ENCODE measurements at places on chromosomes 7 and 10.

GRCh38 chr10:87991946-87992345 is 128.5 kb downstream of the PTEN start:
- ATAC-seq: no peak

DNA sequence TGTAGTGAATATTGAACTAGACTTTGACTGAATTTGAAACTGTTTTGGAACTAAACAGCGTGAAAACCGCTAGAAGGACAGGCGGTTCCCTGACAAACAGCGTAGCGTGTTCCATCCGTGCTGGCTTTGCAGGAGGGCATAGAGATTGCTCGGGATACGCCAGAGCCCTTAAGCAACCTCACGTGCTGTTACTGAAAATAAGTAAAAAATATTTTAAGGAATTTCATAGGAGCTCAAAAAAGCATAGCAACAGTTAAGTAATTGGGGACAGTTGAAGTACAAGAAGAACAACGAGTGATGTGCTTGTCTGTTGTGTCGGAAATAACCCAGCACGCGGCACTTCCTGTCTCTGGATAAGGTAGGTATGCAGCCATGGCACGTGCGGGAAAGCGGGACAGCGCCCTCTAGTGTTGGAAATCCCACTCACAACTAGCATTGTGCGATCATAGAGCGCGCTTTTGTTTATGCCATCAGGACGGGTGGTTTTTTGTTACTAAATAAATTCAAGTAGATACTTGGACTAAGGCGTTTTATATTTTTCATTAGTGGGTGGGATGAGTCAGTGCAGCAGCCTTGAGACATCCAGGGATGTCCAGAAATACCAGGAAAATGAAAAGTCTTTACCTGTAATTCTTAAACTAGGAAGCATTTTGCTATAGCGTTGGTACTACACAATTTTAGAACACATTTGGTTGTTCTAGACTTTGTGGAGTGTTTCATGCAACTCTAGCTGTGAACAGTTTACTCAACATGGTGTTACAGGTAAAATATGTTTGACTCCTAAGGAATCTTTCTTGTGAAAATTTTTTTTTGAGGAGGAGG is 50.4 kb downstream of the DNAJB6 start:
- peak; percentile 92 for ATAC-seq

GRCh38 chr10:116027355-116027754 is 245.7 kb downstream of the GFRA1 start:
- ATAC-seq: no peak

GRCh38 chr10:79241990-79242619 is 105.2 kb upstream of the PPIF start:
- peak; percentile 51 for ATAC-seq

DNA sequence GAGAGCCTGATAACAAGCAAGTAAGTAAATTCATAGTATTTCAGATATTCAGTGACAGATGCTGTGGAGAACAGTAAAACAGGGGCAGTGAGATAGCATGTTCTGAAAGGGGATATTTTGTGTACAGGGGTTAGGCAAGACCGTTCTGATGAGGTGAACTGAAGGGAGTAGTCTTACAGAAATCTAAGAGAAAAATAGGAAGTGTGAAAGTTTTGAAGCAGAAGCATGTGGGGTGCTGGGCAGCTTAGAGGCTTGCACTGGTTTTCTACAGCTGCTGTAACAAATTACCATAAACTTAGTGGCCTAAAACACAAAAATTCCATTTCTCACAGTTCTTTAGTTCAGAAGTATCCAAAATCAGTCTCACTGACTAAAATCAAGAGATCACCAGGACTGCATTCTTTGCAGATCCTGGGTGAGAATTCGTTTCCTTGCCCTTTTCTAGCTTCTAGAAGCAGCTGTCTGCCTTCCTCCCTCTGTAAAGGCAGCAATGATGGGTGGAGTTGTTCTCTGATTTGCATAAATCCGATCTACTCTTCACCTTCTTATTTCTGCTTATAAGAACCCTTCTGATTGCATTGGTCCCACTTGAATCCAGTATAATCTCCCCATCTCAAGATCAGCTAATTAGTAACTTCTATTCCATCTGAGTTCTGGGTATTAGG is 7.5 kb upstream of the KLF14 start:
- ATAC-seq: no peak

GRCh38 chr7:157412021-157412443 is 75.2 kb downstream of the DNAJB6 start:
- no peak for ATAC-seq

DNA sequence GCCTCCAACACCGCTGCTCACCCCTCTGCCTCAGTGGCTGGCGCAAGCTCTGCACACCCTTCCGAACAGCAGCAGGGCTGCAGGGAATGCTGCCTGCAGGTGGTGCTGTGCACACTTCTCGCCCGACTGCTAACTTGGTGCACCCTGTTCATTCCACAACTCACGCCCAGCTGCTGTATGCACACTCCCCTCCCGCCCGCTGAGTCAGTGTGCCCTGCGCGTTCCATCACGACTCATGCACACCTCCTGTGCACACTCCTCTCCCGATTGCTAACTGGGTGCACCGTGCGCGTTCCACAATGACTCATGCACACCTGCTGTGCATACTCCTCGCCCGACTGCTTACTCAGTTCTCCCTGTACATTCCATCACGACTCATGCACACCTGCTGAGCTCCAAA is 21.5 kb downstream of the ADARB2 start:
- ATAC-seq: no peak

DNA sequence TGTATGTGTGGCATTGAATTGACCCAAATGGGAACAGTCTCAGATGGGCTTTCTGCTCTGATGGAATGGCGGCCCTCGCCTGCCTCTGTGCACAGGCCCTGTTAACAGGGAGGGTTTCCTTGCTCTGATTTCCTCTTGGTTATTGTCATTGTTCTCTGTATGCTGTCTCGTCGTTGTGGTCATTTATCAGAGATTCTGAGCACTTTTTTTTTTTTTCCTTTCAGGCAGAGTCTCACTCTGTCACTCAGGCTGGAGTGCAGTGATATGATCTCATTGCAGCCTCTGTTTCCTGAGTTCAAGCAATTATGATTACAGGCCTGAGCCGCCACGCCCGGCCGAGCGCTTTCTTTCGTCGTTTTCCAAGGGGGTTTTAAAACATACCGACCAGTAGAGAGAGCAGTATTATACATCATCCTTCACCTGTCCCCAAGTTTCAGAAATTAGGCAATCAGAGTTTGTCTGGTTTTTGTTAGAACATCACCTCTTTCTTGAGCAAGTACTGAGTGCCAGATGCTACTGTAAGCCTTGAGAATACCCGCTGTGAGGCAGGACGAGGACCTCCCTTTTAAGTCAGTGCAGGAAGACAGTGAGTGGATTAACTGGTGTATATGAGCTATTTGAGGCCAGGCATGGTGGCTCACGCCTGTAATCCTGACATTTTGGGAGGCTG is 6.5 kb downstream of the CHST12 start:
- ATAC-seq: peak; percentile 20

- no peak for ATAC-seq
Observed at GRCh38 chr10:132173185-132173584, 13.6 kb upstream of the DPYSL4 start.

DNA sequence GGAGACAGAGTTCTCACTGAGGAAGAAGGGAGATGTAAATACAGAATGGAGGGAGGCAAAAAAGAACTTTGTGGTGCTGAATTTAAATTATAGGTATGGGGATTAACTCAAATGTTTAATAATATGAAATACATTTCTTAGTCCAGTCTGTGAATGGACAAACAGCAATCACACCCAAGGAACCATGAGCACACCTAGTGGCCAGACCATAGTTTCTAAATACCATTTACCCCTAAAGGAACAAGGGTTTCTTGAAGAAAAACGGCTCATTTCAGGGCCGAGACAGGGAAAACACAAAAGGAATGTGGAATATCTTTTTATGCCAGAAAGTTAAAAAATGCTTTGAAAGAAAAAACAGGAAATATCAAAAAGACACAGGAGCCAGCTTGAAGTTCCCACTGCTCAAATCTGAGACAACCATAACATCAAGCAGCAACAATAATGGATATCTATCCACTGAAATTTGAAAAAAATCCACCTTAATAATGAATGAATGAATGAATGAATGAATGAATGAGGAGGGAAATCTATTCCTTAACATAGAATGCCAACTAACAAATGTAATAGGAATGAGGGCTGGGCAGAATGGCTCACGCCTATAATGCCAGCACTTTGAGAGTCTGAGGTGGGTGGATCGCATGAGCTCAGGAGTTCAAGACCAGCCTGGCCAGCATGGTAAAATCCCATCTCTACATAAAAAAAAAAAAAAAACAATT is 8.6 kb downstream of the IPMK start:
- ATAC-seq: no peak

DNA sequence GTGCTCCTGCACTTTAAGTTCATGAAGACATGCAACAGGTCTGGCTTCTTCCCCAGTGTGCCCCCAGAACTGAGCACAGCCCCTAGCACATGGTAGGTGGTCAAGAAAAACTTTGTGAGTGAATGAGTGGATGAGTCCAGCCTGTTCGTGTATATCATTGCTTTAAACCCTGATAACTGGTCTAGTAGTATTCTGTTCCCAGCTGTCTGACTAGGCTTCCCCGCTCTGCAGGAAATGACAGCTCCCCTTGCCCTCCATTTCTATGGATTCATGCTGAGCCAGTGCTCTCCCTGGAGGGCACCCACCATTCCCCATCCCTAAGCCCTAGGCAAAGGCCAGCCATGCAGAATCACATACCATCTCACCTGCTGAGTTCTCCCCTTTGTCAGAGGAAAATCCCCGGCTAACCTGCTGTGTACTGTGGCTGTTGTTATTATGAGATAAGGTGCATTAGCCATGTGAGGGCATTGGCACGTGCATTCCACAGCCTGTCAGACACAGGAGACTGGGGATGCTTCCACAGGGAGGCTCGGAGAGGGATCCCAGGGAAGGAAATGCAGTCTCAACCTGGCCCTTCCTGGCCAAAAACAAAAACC is 698.9 kb downstream of the GRID1 start:
- no peak for ATAC-seq

- no peak for ATAC-seq
Observed at GRCh38 chr10:31186225-31187000, 132.6 kb upstream of the ZEB1 start.

DNA sequence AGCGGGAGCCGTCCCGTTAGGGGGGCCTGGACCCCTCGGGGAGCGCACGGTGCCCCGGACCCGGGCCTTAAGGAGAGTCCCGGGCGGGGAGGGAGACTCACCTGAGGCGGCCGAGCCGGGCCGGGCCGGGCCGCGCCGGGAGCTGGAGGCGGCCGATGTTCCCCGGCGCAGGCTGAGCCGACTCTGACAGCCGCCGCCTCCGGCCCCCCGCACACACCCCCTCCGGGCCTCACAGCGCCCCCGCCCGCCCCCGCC is at the start of gene ACHE:
ACHE (minus strand) TSS at position 188 of the 255 bp plus-strand sequence. CDS start 1,656 bp downstream, outside the sequence.
- no peak for ATAC-seq

DNA sequence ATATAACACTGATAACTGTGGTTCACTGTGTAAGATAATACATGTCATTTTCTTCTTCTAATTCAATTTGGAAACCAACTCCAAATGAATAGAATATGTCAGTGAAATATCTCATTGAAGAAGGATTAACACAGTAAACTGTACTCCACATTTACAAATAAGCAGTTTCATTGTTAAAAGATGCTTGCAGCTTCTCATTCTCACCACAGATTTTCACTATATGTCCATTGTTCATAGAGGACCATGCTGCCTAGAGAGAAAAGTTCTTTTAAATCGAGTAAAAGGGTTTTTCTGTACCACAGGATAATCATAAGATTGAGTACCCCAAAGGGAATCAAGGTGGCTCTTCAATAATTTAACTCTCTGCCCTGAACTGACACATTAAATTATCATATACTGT is 165.5 kb downstream of the LRRN3 start:
- no peak for ATAC-seq

DNA sequence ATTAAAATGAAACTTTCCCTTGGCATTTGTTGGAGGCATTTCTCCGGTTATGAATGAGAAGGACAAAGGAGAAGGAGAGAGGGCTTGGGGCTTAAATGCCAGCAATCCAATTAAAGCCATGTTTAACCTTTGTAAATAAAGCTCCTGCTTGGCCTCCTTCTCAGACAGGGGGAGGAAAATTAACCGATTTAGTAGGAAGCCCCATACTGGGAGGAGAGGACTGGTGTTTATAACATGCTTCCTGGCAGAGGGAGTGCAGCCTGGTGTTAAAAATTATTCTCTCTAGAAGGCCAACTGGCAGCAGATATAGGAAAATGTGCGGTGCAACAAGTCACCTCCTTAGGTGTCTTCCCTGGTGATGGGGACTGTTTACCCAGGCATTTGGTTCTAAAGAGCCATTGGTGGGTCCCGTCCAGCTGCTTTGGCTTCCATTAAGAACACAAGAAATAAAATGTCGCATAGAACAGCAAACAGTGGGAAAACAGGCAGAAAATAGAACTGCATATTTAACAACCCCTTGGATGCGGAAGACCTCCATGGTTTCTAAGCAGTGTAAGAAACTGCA is 846.5 kb downstream of the TYW1 start:
- no peak for ATAC-seq

GRCh38 chr10:126654579-126654978 is 15.9 kb downstream of the C10orf90 start:
- ATAC-seq: no peak

DNA sequence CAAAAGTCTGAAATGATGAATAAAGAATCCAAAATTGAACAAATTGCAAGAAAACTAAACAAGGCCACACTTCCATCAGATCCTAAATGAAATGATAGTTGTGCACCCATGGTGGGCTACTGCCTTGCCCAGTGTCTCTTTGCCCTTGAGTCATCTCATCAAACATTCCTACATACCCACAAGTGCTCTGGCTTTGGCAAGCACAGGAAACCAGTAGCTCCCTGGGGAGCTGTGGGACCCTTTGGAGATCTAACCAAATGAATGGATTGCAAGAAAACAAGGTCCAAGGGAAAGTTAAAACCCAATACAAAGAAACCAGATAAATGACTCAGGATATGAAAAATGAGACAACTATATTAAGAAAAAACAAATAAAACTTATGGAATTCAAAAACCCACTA is 129.8 kb upstream of the TMEM229A start:
- no peak for ATAC-seq

DNA sequence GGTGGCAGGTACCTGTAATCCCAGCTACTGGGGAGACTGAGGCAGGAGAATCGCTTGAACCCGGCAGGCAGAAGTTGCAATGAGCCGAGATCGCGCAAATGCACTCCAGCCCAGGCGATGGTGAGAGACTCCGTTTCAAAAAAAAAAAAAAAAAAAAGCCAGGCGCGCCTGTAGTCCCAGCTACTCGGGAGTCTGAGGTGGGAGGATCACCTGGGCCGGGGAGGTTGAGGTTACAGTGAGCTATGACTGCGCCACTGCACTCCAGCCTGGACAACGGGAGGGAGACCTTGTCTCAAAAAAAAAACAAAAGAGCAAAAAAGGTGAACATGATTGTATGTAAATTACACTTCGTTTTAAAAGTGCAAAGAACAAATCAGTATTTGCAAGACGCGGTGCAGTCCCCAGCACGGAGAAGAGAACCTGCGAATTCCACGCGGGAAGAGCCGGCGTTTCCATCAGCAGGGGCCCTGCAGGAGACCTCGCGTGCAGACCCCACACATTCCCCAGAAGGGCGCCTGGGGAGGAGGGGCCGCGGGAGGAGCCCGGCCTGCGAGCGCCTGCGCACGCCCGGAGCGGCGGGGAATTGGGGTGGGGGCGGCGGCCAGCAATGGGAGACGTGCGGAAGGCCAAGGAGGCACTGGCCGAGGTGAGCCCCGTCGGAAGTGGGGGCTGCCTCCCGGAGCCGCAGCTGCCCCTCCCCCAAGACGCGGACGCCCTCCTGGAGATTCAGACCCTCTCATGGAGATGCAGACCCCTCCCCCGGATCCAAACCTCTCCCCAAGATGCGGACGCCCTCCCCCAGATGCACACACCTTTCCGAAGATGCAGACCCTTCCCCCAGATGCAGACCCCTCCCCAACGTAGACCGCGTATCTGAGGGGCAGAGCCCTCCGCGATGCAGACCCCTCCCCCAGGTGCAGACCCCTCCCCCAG is 16.7 kb upstream of the SUN1 start:
- ATAC-seq: no peak
